ENCODE measurements at places on chromosomes 2 and 18. TPM values are rescaled to one million over a fixed set of nuclear protein-coding genes. Genes with fewer than 3 reads are reported as not detected.
A peak's percentile ranks its signal among the peaks of the same experiment; 100 is the strongest.

The NFATC1 gene
- total RNA-seq, result 0.43 TPM

The EVA1A gene
- total RNA-seq, result 48.3 TPM

The CD8B2 gene
- total RNA-seq, result not detected

The GLI2 gene
- total RNA-seq, result 22.5 TPM

The DRC1 gene
- total RNA-seq, result not detected

The KLHL14 gene
- not detected for total RNA-seq

The ALPI gene
- total RNA-seq, result not detected

The REG3G gene
- total RNA-seq, result not detected

The CACNB4 gene
- 0.43 TPM for total RNA-seq

The CTAGE1 gene
- 0.43 TPM for total RNA-seq

The MC2R gene
- not detected for total RNA-seq

The TWSG1 gene
- 118 TPM for total RNA-seq

The NT5C1B gene
- total RNA-seq, result not detected

The ABHD1 gene
- not detected for total RNA-seq

The KCNK3 gene
- under 0.01 TPM for total RNA-seq

The INPP1 gene
- 14.2 TPM for total RNA-seq

GRCh38 chr2:45567974-45568789 is 42.9 kb downstream of the SRBD1 start:
- DNase-seq, result peak; percentile 95

DNA sequence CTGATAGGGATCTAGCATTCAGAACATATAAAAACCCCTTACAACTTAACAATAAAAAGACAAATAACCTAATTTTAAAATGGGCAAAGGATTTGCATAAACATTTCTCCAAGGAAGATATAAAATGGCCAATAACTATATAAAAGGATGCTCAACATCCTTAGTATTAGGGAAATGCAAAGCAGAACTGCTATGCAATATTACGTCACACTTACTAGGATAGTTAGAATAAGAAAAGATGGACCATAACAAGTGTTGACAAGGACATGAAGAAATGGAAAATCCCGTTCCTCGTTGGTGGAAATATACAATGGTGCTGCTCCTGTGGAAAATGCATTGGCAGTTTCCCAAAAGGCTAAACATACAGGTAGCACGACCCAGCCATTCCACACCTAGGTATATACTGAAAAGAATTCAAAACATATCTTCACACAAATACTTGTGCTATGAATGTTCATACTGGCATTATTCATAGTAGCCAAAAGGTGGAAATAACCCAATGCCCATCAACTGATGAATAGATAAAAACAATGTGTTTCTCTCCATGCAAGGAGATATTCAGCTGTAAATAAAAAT is 48.2 kb upstream of the REV1 start:
- DNase-seq, result no peak

DNA sequence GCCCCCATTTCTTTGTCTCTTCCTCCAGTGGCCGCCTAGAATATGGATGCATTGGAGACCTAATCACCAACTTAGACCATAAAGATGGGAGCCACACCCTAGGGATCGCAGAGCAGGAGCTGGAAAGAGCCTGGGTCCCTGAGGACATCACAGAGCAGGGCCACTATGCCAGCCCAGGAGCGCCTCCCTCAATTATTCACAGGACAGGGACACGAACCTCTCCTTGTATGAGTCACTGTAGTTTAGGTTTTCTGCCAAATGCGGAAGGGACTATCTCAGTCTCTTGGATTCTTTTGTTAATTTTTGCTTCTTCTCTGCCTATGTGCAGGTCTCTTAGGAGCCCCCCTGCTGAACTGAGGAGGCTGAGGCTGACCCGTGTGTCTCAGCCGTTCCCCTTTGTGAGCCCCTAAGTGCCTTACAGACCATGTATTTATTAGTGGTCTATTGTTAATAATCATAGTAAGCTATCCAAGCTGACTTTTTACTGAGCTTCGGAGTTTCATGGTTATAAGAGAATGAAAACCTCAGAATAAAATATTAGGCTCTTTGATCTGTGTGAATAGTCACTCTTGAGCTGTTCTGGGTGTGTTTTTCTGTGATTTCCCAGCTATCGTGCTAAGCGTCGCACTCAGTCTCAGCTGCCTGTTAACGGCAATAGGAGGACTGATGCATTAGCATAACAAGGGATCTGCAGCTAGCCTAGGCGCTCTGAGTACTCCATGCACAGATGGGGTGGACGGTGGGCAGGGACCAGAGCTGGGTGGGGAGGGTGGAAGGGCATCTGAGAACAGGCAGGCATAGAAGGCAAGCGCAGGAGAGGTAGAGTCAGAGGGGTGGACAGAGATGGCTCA is 12.7 kb upstream of the PTPN4 start:
- DNase-seq, result no peak

GRCh38 chr18:63953811-63954210 is 4.7 kb downstream of the HMSD start:
- DNase-seq, result no peak

DNA sequence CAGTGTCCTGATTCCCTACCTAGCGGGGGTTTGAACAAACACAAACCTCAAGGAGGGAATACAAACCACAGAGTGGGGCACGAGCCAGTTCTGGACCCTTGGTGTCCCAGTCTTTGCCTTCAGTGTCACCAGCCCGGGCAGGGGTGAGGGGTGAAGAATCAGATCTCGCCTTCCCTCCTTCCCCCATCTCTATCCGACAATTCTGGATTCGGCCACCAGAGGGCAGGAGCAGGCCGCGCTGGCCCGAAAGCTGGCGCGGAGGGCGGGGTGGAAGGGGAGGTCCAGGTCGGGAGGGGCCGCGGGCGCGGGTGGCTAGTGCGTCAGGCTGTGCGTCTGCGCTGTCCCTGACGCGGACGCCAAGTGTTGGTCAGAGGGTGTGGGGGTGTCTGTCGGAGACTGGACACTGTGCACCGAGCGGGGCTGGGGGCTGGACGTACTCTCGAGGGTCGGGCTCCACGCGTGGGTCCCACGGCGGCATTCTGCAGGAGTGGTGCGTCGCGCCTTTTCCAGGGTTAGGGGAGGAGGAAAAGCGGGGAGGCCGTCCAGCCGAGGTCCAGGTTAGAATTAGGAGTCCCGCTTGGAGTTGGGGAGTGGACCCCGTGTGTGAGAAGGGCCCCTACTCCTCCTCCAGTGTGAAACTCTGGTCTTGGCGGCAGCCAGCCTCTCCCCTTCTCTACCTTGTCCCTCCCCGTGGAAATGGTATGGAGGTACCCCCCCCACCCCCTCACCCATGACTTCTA is 2.9 kb upstream of the CRYBA2 start:
- DNase-seq, result peak; percentile 79

DNA sequence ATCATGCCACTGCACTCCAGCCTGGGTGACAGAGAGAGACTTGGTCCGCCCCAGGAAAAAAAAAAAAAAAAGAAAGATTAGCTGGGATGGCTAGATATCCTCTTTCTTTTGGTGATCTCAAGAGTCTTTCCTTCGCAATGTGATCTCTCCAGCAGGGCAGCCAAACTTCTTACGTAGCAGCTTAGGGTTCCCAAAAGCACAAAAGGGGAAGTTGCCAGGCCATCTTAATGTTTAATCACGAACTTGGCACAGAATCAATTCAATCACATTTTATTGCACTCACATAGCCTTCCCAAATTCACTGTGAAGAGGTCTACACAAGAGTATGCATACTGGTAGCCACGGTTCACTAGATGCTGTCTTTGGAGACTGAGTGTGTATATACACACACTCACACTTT is 53.1 kb downstream of the VIL1 start:
- no peak for DNase-seq

- no peak for DNase-seq
Measured at GRCh38 chr2:158878003-158878402, 82.9 kb downstream of the DAPL1 start.

GRCh38 chr2:19772981-19773380 is 128.8 kb downstream of the TTC32 start:
- DNase-seq, result no peak

- no peak for DNase-seq
Measured at GRCh38 chr2:239128706-239129105, 272.1 kb downstream of the HDAC4 start.

DNA sequence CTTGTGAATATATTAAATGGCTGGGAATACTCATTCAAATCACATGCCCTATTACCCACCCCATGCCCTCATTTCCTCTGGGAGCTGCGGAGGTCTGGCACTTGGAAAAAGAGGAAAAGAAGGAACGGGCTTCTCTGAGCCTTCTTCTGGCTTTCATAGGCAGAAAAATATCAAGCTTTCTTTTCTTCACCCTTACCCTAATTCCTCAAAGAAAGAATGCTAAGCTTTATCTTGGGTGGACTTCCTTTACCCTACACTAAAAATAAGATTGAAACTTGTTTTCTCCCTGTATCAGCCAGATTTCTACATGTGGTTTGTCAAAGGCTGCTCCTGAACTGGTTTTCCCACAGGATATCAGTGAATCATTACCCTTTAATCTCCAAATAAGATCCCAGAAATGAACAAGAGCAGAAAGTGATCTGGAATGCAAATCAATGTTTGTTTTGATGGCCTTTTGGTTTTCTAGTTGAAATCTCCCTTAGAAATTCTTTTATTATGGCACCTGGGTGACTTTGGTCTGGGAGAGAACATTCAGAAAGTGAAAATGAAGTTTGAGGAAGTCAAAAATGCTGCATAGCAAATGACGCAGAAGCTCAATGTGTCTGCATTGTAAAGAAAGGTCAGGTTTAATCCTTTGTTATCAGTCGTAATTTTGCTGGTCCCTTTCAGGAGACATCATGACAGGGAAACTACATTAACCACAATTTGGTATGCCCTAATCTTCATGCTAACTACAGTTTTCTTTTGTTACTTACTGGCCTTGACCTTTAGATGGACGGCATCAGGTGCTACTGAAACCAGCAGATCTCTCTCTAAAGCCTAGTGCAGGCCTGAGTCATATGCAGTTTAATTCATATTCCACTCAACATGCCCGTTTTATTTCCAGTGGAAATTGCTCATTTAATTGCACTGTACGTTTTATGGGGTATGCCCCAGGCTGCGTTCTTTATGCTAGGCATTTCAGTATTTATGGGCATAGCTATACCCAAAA is 46.6 kb upstream of the HNRNPA3 start:
- DNase-seq, result peak; percentile 80

DNA sequence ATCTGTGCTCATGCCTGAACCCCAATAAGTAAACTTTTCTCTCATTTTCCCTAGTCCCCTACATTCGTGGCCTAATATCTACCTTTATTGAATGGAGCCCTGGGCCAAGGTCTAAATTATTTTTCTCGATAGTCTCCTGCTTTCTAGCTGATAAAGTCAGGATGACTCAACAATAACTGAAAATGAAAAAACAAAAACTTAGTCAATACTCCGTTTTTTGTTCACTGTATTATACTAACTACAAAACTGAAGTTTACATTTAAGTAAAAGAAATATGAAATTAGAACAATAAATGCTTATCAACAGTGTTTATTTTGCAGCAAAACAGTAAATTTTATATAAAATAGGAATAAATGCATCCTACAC is 32.2 kb downstream of the AOX1 start:
- no peak for DNase-seq

DNA sequence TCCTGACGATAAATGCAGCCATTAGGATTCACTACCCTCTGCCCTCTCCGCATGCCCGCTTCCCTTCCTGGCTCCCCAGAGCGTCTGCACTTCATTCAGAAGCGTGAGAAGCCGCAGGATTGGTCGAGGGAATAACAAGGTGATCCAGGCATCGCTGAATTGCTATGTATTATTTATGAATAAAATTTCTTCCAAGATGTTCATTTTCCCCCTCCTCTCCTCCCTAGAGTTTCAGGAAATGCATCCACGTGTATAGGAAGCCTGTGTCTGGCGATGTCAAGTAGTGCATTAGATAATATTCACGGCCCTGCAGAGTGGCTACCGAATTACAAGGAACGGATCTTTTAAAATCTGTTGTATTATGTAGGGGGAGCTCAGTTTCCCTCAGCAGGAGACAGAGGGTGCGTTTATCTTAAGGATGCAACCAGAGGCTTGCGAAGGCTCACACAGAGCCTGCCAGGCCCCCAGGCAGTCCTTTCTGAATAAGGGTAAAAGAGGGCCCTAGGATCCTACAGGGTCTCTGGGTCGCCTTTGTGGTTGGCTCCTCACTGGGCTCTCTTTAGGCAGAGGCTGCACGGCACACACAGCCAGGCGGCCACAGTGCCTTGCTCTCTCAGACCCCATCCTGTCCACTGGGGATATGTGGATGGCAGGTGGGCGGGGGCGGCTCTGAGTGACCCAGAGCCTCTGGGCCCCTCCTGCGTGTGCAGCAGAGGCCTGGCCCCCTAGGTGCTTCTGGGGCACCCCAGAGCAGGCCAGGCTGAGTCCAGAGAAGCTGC is 224.1 kb upstream of the PXDN start:
- DNase-seq, result no peak

- no peak for DNase-seq
Measured at GRCh38 chr2:57450170-57450569, 596.4 kb upstream of the VRK2 start.

GRCh38 chr18:54415086-54415485 is 57.4 kb downstream of the C18orf54 start:
- no peak for DNase-seq

GRCh38 chr2:85888684-85889626 is at the start of gene ST3GAL5:
Gene ST3GAL5, minus strand, starts transcription at chr2:85888990. Its CDS starts 85 bp downstream, at chr2:85888905.
- DNase-seq, result peak; percentile 87

- no peak for DNase-seq
Measured at GRCh38 chr2:231940795-231941194, 14.6 kb upstream of the NPPC start.

GRCh38 chr2:128469203-128469602 is 150.5 kb upstream of the HS6ST1 start:
- no peak for DNase-seq

DNA sequence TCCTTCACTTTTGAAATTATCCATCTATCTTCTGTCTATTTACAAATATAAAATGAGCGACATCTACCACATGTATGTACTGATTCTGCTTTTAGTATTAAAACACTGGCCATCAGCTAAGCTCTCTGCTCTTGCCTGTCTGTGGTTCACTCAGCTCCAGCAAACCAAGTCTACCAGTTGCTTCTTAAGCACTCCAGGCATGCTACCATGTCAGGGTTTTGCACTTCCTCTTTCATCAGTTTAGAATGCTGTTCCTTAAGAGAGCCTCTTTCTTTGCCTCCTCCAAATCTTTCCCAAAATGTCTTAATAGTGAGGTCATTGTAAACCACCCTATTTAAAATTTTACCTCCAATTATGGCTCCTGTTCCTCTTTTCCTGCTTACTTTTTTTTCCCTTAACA is 59.5 kb downstream of the SCN3A start:
- DNase-seq, result no peak

- no peak for DNase-seq
Measured at GRCh38 chr18:13603304-13604019, 122.9 kb downstream of the FAM210A start.

- no peak for DNase-seq
Measured at GRCh38 chr2:23483791-23484190, 98.8 kb downstream of the KLHL29 start.

GRCh38 chr2:202909394-202910192 is 1.9 kb downstream of the WDR12 start:
- DNase-seq, result peak; percentile 14

GRCh38 chr18:56825321-56825720 is 174.2 kb downstream of the WDR7 start:
- no peak for DNase-seq

All from fibroblast of villous mesenchyme (primary cell).